ENCODE measurements at places on chromosomes 7 and 10.

- DNase-seq = no peak
These were observed 27.9 kb upstream of the CDK14 start for GRCh38 chr7:90568213-90568612.

DNA sequence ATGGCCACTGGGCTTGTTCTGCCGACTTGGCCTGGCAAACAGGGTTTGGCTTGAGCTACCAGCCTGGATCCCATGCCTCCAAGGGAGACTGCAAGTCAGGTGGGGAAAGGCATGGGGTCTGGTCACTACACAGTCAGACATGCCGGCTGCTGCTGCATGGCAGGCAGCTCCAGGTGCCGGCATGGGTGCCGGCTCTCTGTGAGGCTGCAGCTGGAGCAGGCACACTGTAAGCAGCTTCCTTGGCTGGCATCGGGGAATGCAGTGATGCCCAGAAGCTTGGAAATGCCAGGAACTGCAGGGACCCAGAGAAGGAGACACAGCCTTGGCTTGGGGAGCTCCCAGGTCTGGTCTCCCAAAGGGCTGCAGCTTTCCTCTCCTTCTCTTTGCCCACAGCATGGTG, 305.5 kb upstream of the NRG3 start:
- DNase-seq = no peak

GRCh38 chr7:107708956-107709355, 35.0 kb upstream of the CBLL1 start:
- no peak for DNase-seq

DNA sequence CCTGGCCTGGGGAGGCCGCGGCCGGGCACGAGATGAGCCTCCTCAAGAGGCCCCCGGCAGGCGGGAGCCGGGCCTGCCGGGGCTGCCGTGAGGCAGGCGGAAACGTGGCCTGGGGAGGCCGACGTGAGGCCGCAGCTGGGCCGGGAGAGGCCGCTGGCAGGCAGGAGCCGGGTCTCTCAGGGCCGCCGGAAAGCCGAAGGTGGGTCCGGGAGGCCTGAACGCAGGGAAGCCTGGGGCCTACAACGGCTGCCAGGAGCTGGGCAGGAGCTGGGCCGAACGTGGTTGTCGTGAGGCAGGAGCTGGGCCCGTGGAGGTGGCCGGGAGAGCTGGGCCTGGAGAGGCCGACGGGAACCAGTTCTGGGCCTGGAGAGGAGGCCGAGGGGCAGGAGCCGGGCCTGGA, 171.9 kb downstream of the TPST1 start:
- no peak for DNase-seq
